Cardiac muscle cell (in vitro differentiated cells and primary cell): ENCODE measurements at places on chromosomes 4 and X.

GRCh38 chrX:129565046-129565650 is 25.1 kb downstream of the OCRL start:
- DNase-seq = no peak

- DNase-seq = no peak
These were observed 856.1 kb downstream of the TECRL start for GRCh38 chr4:63553123-63553522.

GRCh38 chr4:179028321-179028720 is 1586.1 kb upstream of the AGA start:
- no peak for DNase-seq

- peak; percentile 6 for DNase-seq
These were observed 48.0 kb upstream of the CASK start for GRCh38 chrX:41971346-41971745.

- DNase-seq = no peak
These were observed 811 bp downstream of the TMEM187 start for GRCh38 chrX:153973127-153974002.

GRCh38 chr4:112410364-112410763 is 105.6 kb downstream of the NEUROG2 start:
- no peak for DNase-seq

DNA sequence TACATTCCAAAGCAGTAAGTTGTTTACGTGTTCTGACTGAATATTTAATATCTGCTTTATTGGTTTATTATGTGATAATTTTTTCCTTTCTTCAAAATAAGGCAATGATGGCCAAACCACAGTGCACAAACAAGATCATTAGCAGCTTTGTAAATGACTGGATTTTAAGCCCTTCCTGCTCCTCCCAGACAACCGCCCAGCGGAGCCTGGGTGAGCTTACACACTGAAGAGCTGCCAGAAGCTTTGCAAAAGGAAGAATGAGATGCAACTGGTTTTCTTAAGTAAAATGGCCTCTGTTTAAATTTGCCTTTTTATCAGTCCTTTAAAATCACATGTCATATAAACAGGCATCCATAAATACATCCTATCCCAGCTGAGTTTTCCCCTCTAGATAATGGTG is 52.2 kb downstream of the SPARCL1 start:
- no peak for DNase-seq
